ENCODE measurements at places on chromosomes 3 and 15. TPM values are rescaled to one million over a fixed set of nuclear protein-coding genes. Genes with fewer than 3 reads are reported as not detected.

Gene LCTL
- not detected for total RNA-seq

Gene ZNF860
- 0.71 TPM for total RNA-seq

Gene CISH
- 4.1 TPM for total RNA-seq

Gene HDDC3
- 13.1 TPM for total RNA-seq

Gene DNASE1L3
- total RNA-seq: 2.3 TPM

Gene DTWD1
- 20.4 TPM for total RNA-seq

Gene PIF1
- total RNA-seq: 9.0 TPM

GRCh38 chr3:66817951-66818557 lies 180.1 kb upstream of the KBTBD8 start:
- DNase-seq: no peak

GRCh38 chr3:71874618-71875017 lies 89.7 kb upstream of the PROK2 start:
- no peak for DNase-seq

- DNase-seq: no peak
Measured at GRCh38 chr3:72232777-72233176, 447.8 kb upstream of the PROK2 start.

DNA sequence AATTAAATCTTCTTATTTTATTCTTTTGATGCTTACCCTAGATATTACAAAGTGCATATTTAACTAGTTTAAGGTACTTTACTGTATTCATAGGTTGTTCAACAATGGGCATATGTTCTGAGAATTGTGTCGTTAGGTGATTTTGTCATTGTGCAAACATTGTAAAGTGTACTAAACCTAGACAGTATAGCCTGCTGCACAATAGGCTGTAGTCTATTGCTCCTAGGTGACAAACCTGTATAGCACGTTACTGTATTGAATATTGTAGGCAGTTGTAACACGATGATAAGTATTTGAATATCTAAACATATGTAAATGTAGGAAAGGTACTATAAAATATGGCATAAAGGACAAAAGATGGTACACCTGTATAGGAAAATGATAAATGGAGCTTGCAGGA lies 100.7 kb downstream of the CACNA2D3 start:
- DNase-seq: no peak

DNA sequence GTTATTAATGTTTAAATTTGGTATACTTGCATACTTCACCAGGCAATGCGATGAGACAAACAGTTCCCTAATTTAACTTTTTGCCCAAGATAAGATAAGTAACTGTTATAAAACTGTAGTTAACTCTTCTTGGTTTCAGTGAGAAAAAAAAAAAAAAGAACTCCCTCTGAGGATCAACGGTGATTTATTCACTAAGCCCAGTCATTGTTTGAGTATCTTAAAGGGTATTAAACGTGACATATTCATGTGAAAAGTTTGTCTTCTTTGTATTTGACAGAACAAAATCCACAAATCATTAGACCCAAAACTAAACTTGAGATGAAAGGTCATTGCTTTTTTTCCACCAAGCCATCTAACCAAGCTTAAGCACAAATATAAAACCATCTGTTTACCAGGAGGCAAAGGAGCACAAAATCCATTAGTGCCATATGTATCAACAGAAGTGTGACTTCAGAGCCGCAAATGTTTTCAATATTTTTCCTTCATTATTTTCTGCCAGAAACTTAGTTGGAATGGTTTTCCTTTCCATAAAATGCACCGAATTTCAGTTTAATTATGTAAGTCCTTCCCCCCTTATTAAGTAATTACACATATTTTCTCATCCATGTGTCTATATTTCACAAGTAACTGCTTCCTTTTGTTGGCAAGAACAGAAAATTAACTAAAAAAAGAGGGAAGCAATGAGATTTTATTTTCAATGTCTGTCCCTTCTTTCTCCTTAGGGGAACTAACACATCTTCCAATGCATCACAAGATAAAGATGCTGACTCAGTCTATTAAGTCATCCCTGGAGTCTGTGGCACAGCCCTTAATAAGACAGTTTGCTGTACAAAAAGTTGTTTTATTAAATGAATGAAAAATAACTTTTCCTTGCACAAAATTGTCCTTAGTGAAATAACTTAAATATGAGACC lies 92.2 kb upstream of the RAP2B start:
- DNase-seq: no peak

- no peak for DNase-seq
Measured at GRCh38 chr3:177145381-177145780, 51.9 kb downstream of the TBL1XR1 start.

GRCh38 chr15:76204916-76205460 lies 106.3 kb downstream of the ETFA start:
- no peak for DNase-seq

- DNase-seq: no peak
Measured at GRCh38 chr3:39103324-39103693, 4.1 kb downstream of the GORASP1 start.

- no peak for DNase-seq
Measured at GRCh38 chr3:35946854-35947515, 307.7 kb downstream of the ARPP21 start.

All from thoracic aorta (tissue), 2 donors.